ENCODE measurements at places on chromosomes 11 and 22.

GRCh38 chr22:50058906-50059880, 1.1 kb upstream of the TTLL8 start:
- DNase-seq, result peak; percentile 34

DNA sequence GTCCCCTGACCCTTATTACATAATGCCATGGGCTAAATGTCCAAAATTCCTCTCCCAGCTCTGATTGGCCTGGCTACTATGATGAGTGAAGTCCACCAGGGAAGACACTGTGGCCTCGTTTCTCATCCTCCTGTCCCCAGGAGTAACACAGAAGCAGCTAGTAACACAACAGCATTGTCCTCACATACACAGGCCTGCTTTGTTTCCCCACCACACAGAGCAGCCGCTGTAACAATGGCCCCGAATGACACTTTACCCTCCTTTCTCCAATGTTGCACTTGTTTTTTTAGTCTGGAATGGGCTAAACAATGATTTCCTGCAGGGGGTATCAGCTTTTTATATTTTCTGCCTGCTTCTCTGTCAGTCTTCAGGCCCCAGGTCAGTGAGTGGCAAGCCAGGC, at the start of gene PRR5L:
PRR5L (plus strand) TSS at position 363 of the 400 bp plus-strand sequence. CDS start 104,834 bp downstream, outside the sequence.
- no peak for DNase-seq

GRCh38 chr11:61297341-61297740, 2.2 kb upstream of the VWCE start:
- DNase-seq, result no peak

GRCh38 chr11:100641456-100641855, 45.6 kb upstream of the ARHGAP42 start:
- no peak for DNase-seq

- DNase-seq, result no peak
These were observed 9.6 kb upstream of the SLC6A5 start for GRCh38 chr11:20589796-20590195.

DNA sequence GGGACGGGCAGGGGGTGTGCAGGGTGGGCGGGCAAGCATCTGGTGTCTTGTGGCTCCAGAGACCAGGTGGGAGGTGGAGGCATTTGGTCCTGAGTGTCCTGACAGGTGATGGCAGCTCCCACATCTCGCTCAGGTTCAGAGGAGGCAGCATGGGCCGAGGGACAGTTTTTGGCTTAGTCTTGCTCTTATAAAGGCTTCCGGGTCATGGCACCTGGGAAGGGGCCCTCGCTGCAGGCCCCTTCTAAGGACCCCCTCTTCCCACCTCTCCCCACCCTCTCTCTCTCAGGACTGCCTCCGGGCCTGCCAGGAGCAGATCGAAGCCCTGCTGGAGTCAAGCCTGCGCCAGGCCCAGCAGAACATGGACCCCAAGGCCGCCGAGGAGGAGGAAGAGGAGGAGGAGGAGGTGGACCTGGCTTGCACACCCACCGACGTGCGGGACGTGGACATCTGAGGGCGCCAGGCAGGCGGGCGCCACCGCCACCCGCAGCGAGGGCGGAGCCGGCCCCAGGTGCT, 9.9 kb downstream of the CCND1 start:
- DNase-seq, result no peak

- no peak for DNase-seq
These were observed 13.0 kb upstream of the REXO2 start for GRCh38 chr11:114426280-114426679.

DNA sequence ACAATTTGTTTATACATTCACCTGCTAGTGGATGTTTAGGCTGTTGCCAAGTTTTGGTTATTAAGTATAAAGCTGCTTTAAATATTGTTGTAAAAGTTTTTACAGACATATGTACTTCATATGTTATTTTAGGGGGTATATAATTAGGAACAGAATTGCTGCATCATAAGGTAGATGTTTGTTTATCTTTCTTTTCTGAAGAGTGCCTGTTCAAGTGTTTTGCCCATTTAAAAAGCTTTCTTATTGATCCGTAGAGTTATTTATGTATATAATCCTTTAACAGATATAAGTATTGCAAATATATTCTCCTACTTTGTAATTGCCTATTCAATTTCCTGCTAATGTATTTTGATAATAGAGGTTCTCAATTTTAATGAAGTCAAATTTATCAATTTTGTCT, 11.3 kb upstream of the CCDC81 start:
- DNase-seq, result no peak

DNA sequence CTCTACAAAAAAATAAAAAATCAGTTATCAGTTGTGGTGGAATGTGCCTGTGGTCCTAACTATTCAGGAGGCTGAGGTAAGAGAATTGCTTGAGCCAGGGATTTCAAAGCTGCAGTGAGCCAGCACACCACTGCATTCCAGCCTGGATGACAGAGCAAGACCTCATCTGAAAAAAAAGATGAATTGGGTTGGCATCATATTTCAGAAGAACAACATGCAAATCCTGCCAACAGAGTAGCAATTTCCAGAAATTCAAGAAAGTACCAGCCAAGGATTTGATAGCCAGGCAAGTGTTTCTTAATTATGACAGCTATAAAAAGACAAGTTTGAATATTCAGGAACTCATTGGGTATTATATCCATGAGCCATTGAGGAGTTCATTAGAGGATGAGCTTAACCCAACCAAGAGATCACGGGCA, 75.2 kb downstream of the USP47 start:
- DNase-seq, result peak; percentile 85

- peak; percentile 19 for DNase-seq
These were observed 686 bp downstream of the KIF18A start for GRCh38 chr11:28107191-28107749.

- DNase-seq, result peak; percentile 75
These were observed 16.1 kb downstream of the BIK start for GRCh38 chr22:43126501-43127165.

DNA sequence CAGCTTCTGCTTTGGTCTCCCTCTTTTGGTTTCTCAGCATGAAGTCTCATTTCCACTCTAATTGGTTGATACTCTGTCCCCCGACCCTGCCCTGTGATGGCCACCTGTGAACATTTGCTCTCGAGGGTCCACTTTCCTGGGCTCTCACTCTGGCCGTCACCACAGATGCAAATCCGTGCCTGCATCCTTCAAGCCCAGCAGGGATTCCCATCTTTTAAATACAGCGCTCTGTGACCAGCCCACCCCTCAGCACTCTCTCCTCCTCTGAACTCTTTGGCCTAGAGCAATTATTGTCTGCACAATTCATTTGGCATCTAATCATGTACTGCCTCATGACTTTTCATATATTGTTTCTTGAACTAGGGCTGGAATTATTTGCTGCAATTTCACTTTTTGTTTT, 26.0 kb downstream of the PKNOX2 start:
- no peak for DNase-seq

- peak; percentile 47 for DNase-seq
These were observed 893.3 kb downstream of the FAM181B start for GRCh38 chr11:81840380-81840779.

DNA sequence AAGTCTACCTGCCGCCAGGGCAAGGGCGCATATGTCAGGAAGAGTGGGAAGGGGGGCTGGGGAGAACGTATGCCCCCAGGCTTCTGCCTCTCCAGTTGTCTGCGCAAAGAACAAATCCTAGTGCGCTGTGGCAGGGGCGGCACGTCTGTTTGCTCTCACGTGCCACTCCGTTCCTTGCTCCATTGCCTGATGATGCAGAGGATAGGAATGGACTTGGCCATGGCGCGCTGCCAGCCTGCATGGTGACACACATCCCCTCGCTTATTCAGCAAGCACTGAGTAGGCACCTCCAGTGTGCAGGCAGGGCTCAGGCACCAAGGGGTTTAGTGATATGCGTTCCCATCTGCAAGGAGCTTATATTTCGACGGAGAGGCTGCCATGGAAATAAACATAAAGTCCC, 45.4 kb upstream of the SLC22A12 start:
- peak; percentile 67 for DNase-seq

DNA sequence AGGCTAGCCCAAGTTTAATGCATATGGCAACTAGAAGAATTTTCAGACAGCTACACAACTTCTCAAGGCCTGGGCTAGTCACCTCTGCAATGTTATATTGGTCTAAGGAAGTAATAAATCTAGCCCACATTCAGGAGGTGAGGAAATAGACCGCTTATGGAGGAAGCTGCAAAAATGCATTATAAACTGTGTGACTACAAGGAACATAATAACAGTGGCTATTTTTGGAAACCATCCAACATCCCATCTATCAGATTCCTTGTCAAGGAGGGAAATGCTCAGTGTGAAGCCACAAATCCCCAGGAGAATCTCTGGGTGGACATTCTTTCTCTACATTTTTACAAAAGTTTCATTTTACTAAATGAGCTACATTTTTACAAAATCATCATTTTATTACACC, 76.1 kb downstream of the BBOX1 start:
- DNase-seq, result peak; percentile 96

DNA sequence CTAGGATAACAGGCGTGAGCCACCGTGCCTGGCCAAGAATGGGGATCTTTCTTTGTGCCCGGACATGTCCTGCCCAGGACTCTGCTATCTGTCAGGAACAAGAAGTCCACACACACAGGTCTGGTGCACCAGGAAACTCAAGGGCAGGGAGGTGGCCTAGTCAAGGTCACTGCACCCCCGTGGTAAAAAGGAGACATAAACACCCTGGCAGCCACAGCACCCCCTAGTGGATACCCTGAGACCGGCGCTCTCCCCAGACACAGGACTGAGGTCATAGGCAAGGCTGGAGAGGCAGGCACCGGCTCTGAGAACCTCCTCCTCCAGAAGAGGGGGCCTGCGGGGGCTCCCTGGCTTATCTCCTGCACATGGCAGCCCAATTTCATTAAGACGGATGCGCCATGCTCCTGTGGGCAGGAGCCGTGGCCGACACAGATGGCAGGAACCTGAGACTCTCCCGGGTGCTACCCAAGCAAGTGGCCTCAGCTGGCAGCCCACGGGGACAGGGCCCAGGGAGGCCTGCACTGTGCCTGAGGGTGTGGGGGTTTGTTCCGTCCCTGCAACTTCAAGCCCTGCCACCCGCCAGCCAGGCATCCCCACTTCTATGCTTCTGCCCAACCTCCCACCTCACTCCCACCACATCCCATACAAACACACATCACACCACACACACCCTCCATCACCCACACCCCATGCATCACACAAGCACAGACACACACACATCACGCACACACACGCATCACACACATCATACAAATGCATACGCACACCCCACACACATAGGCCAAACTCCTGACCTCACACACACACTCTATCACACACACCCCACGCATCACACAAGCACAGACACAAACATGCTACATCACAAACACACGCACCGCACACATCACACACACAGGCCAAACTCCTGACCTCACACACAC, 19.6 kb downstream of the MACROD1 start:
- peak; percentile 43 for DNase-seq

GRCh38 chr11:64869571-64870175, 8.7 kb downstream of the EHD1 start:
- DNase-seq, result no peak

GRCh38 chr11:4050138-4050537, 44.5 kb upstream of the RRM1 start:
- DNase-seq, result no peak

DNA sequence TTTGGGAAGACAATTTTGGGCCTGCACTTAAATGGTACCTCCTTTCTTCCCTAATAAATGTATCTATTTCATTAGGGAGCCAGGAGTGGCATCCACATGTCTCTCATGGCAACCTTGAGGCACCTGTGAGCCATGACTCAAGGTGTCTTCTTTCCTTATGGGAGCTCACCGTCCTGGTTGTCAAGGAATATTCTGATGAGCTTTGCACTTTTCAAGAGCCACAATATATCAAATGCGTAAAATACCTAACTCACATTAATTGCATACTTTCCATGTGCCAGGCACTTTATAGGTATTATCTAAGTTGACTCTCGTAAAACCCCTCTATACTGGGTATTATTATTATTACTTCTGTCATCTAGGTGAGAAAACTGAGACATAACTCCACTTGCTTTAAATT, 32.5 kb downstream of the MUC15 start:
- DNase-seq, result no peak

DNA sequence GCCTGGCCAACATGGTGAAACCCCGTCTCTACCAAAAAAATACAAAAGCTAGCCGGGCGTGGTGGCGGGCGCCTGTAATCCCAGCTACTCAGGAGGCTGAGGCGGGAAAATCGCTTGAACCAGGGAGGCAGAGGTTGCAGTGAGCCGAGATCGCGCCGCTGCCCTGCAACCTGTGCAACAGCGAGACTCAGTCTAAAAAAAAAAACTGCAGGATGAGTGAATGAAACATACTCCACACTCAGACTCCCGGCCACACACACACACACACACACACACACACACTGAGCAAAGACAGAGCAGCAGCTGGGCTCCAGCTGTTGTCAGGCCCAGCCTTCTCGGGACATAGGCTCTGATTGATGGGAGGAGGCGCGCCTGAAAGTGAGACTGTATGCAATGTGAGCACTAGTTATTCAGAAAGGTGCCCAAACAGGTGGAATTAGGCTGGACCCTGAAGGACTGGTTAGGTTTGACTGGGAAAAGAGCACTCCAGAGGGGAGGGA, 1.5 kb upstream of the PLEKHA7 start:
- DNase-seq, result no peak

- DNase-seq, result no peak
These were observed 13.0 kb upstream of the VPS37C start for GRCh38 chr11:61174273-61174672.

- no peak for DNase-seq
These were observed 27.6 kb upstream of the HMOX1 start for GRCh38 chr22:35353318-35353717.

DNA sequence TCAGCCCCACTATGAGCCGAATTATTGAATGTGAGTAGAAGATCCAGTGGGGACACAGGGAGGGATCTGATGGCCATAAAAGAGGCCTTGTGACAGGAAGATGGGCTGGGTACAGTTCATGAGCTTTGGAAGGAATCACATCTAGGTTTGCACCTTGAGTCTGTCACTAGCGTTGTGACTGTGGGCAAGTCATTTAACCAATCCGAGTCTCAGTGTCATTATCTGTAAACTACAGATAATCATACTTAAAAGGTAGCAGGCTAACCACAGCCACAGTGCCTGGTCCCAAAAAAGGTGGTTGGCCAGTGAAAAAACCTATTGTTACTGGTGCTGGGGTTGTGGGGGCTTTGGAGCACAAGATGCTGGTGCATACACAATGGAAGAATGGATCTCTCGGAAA, 3.8 kb downstream of the HEPN1 start:
- no peak for DNase-seq

- DNase-seq, result no peak
These were observed 61.7 kb downstream of the PRDM11 start for GRCh38 chr11:45208135-45208534.

DNA sequence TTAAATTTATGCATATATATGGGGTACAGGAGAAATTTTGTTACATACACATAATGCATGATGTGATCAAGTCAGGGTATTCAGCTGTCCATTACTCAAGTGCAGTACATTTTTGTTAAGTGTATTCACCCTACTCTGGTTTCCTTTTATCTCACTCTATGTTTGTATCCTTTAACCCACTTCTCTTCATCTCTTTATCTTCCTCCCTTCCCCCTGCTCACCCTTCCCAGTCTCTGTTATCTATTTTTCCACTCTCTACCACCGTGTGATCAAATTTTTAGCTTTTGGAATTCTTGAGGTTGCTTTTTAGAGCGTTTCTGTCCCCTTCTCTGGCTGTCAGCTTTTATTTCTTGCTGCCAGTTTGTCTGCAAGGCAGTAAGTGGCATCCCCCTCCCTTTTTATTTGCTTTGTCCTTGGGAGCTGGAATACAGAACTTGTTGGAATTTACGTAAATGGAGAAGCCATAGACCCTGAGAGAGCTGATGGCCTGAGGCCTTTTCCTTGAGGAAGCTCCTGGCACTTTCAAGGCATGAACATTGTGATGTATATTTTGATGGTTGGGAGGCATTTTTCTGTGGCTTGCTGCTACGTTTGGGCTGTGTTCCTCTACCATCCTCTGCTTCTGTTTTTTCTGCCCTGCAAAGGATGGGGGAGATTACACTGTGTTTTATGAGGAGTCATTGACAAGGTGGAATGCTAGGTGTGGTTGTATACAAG, 148.6 kb downstream of the LDLRAD3 start:
- DNase-seq, result no peak
